Occipital lobe (tissue), 3 donors: ENCODE measurements at places on chromosomes 16 and 17.

DNA sequence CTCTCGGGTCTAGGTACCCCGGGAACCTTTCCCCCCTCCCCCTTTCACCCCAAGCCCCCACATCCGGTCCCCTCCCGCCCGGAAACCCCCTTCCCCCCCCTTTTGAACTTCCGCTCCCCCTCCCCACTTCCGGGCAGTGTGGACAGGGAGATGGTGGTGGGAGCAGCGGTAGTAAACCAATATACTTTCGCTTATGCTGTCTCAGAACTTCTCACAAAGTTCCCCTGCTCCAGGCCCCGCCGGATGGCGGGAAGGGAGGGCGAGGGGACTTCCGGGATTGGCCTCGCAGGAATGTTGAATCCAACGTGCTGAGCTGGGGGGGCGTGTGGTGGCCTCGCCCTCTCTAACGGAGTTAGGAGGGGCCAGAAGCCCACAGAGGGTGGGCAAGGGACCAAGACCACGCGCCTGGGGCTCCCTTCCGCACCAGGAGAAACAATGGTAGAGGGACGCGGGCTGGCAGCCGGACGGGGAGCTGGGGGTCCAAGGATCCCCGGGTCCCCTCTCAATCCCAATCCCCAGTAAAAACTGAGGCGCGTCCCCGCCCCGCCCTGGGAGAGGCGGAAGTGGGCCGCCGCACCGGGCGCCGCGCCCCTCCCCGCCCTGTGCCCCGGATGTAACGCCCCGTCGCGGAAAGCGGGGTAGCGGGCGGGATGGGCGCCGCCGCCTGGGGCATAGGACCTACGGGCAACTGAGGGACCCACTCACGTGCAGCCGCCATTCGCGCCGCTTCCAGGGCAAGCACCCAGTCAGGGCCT, 742 bp downstream of the PFN1 start:
- DNase-seq: no peak

DNA sequence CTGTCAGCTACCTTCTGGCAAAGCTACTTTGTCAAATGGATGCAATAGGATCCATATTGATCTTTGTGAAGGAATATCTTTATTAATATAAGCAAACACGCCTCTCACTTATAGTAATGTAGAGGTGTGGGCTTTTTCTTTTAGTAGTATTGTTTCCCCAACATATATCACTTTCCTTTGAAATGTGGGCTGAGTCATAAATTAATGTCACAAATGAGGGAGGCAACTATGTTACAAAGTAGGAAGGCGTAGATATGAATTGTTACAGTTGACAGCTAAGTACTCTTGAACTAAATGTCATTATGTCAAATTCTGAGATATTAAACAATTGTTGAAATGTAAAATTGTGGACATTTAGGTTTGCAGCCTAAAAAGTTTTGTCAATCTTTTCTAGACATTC, 2.6 kb upstream of the PPM1E start:
- DNase-seq: no peak

GRCh38 chr16:79784007-79784406, 183.5 kb upstream of the MAF start:
- no peak for DNase-seq

DNA sequence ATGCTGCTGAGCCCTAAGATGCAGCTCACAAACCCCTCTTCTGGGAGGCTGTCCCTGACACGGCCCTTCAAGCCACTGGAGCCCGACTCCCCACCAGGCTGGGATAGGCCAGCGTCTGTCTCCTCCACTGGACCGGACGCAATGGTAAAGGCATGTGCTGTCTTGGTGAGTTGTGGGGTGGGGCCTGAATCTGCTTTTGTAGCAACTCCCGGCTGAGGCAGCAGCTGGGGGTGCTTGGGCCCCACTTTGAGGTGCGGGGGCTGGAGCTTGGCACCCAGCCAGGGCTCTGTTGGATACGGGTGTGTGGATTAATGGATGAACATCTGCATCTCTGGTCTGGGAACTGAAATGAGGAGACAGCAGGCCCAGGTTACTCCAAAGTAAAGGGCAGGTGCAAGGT, 3.5 kb upstream of the NLRC3 start:
- no peak for DNase-seq

DNA sequence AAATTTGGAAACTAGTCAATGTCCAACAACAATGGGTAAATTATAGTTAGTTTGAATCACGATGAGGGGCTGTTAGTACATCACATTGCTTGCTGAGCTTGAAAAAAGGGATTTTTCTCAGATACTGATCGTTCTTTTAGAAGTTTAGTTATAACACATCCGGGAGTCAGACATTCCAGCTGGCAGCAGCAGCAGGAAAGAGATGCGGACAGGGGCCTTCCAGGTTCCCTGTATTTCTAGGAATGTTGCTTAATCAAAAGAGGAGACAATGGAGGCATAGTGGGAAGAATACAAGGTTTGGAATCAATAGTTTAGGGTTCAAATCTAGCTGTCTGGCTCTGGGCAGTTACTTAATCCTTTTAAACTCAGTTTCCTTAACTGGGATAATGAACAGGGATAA, 27.8 kb downstream of the CDK5R1 start:
- no peak for DNase-seq

- no peak for DNase-seq
Observed at GRCh38 chr17:59791603-59792457, 84.4 kb downstream of the VMP1 start.

DNA sequence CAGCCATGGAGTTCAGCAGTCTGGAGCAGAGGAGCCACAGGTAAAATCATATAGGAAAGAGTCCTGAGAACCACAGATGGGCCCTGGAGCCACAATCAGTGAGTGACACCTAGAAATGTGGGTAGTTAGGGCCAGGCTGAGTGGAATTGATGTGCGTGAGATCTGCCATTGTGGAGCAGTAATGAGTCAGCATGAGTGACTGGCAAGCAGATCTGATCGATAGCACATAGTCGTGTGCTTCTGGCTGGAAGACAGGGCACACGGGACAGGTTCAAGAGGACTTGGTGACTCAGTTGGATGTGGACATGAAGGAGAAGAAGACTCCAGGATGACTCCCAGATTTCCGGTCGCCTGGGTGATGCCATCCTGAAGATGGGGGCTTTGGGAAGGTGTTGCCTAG, 12.3 kb downstream of the ADORA2B start:
- DNase-seq: no peak

DNA sequence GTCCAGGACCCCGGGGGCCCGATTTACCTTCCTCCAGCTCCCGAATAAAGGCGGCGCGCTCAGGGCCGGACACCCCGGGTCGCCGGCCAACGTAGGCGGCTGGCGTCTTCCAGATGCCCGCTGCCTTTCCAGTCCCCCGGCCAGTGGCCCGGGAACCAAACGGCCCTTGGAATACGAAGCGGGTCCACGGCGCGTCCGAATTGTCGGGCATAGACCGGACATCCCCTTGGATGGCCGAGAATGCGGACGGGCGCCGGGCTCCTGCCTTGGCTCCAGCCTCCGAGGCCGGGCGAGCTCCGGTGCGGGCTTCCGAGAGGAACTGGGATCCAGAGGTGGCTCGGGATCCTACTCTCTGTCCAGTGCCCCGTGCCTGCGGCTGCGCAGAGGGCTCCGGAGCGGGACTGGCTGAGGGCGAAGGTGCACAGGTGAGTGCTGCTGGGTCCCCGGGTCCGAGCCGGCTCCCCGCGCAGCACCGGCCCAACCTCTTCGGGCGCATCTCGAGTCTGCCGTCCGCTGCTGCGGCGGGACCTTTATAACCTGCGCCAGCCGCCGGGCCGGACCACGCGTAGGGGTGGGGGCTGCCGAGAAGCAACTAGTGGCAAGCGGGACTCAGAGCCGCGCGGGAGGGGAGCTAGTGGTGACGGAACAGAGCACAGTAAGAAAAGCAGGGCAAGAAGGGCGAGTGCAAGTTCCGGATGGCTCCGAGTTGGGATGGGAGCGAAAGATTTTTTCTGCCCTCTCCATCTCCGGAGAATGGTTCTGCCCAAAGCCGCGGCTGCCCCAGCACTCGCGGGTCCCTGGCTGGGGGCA, at the start of gene HAP1:
TSS of gene HAP1 (minus strand) at position 505 of the 810 bp plus-strand sequence. CDS start at position 496, 9 bp downstream.
- no peak for DNase-seq

- DNase-seq: no peak
Observed at GRCh38 chr17:81291662-81292061, 3.4 kb downstream of the SLC38A10 start.

DNA sequence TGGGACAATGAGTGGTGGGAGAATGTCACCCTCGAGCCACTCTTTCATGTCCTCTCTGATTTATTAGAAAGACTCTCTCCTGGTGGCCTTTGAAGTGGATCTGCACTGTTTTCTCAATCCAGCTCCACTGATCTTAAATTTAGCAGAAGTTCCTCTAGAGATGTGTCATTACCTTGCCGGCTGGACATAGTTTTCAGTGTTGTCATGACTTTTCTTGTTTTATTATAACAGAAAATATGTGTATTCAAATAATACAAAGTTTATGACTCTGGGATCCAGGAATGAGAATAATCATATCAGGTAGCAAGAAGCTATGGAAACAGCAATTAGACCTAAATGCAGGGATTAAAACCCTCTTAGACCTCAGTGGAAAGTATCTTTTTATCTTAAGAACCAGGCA, 247.5 kb upstream of the ELAC2 start:
- DNase-seq: no peak

- no peak for DNase-seq
Observed at GRCh38 chr17:12342609-12343435, 322.1 kb downstream of the MAP2K4 start.

GRCh38 chr17:42573095-42573494, 4.4 kb downstream of the PSMC3IP start:
- no peak for DNase-seq

DNA sequence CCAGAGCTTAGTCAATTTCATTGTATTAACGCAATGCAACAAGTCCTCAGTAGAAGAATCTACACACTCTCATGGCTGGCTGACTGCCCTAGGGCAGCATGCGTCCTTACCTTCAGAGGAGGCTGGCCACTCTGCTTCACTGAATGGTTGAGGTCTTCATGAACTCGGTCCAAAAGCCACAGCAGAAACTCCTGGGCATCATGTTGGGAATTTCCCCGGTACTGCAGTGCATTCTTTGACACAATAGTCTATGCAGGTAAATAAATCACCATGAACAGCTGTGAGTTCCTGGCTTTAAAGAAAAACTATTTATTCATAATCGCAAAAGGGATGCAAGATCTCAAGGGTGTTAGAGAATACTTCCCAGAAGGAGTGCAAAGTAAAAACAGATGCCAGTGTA, 41.3 kb downstream of the USP31 start:
- DNase-seq: no peak

- no peak for DNase-seq
Observed at GRCh38 chr16:85062323-85062722, 34.7 kb downstream of the KIAA0513 start.

GRCh38 chr17:11643851-11644250, 45.6 kb downstream of the DNAH9 start:
- DNase-seq: no peak
